Renal pelvis (tissue), 12 donors: ENCODE measurements at places on chromosomes 5 and 9. TPM values are rescaled to one million over a fixed set of nuclear protein-coding genes. Genes with fewer than 3 reads are reported as not detected.
A peak's percentile ranks its signal among the peaks of the same experiment; 100 is the strongest.

The NOTCH1 gene
- 41.8 TPM for polyA plus RNA-seq

The GABRA6 gene
- polyA plus RNA-seq, result not detected

The ADAMTS13 gene
- polyA plus RNA-seq, result 10.5 TPM

The SRP19 gene
- 74.6 TPM for polyA plus RNA-seq

The PLAC8L1 gene
- 2.6 TPM for polyA plus RNA-seq

GRCh38 chr9:112487799-112488340 lies 1.2 kb downstream of the KIAA1958 start:
- DNase-seq, result no peak

DNA sequence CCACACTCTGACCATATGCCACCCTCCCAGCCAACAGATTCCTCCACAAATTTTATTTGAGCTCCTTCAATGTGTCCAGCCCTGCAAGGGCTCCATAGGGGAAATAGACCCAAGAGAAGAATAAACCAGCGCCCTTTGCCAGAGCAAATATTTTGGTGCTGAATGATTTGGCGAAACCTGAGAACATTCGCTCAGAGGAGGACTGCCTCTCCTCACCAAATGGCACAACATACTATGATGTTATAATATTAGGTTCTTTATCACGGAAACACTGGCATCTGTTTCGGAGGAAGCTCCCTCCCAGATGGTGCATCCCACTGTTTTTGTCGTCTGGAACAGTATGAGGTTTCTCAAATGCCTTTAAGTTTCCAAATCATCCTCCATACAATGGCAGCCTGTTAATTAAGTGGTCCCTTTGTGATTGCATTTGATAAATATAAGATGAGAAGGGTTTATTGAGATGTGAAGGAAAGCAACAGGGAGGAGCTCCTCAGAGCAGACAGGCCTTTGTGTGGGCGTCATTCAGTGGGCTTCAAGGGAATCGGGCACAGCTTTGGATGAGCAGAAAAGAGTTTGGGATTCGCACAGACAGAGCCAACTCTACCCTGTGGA lies 139.1 kb upstream of the ADRA1B start:
- no peak for DNase-seq

- peak; percentile 43 for DNase-seq
These were observed 1.1 kb downstream of the SLC27A4 start for GRCh38 chr9:128341435-128341849.

GRCh38 chr5:6491919-6492290 lies 43.2 kb downstream of the UBE2QL1 start:
- DNase-seq, result no peak

DNA sequence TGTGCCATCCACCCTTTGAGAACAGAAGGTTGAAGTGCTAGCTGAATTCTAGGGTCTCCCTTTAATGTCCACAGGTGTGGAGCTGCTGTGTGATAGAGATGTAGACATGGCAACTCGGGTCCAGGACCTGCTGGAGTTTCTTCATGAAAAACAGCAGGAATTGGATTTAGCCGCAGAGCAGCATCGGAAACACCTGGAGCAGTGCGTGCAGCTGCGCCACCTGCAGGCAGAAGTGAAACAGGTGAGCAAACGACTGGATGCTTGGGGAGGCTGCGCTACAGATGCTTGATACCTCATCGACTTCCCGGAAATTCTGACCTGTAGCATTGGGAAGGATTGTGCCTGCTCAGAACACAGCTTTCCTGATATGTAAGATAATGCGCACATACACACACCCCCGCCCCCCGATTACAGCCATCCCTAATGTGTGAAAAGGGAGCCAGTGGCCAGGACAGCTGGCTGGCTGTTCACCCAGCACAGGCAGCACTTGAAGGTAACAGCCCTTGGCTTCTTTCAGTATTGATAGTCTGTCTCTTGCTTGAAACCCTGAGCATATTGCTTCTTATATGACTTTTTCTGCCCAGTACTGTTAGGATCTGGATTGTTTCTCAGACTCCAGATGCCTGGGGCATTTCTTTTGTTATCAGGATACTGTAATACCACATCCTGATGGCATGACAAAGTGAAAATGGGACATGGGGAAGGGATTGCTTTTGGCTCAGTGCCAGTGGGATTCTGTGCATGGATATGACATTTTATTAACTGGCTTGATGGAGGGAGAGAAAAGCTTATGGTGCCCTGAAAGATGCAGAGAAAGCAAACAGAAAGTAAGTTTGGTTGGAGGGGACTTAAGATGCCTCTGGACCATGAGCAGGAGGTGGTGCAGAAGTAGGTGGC lies 216.8 kb upstream of the OTULINL start:
- peak; percentile 26 for DNase-seq

DNA sequence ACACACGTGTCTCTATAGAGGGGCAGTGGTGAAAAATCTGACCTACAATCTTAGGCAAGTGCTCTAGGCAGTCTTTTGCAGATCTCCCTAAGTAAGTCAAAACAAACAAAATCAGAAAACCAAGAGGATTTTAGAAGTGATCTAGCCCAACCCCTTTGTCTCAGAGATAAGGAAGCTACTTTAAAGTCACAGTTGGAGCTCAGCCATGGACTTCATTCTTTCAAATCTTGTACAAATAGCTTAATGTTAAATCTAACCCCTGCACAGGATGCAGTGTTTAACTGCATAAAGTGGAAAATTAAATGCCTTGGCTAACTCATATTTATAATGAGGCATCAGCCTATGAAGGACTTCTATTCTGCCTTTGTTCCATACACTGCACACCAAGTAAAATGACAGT lies 135.1 kb upstream of the RFX3 start:
- no peak for DNase-seq

GRCh38 chr5:140480310-140481014 lies 67.0 kb upstream of the EIF4EBP3 start:
- no peak for DNase-seq

GRCh38 chr5:63719147-63719546 lies 243.1 kb downstream of the HTR1A start:
- DNase-seq, result no peak

GRCh38 chr9:3879726-3880505 lies 354.1 kb upstream of the RFX3 start:
- peak; percentile 61 for DNase-seq

DNA sequence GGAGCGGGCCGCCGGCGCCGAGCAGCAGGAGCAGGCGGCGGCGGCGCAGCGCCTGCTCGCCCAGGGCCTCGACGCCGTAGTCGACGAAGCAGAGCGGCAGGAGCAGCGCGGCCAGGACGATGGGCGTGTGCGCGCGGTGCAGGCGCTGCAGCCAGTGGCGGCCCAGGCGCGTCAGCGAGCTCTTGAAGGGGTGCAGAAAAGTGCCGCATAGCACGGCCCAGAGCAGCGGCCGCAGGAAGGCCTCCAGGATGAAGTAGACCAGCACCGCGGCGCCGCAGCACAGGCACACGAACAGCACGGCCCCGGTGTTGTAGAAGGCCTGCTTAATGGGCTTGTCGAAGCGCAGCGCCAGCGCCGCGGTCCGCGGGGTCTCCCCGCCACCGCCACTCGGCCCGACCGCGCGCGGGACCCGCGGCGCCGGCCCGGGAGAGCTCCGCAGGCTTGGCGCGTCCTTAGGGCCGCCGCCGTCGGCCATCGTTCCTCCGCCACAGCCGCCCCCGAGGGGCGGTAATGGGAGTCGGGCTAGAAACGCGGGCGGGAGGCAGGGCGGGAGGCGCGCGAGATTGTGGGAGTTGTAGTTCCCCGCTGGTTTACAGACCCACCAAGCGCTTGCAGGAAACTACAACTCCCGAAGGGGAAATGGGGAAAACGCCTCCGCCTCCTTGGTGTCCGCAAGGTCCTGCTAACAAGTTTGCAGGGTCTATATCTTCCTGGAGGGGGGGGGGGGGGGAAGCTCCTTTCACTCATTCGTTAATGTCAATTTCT lies at the start of gene TMEM245:
TSS of gene TMEM245 (minus strand) at position 509 of the 765 bp plus-strand sequence. CDS start at position 475, 34 bp downstream.
- DNase-seq, result peak; percentile 99

DNA sequence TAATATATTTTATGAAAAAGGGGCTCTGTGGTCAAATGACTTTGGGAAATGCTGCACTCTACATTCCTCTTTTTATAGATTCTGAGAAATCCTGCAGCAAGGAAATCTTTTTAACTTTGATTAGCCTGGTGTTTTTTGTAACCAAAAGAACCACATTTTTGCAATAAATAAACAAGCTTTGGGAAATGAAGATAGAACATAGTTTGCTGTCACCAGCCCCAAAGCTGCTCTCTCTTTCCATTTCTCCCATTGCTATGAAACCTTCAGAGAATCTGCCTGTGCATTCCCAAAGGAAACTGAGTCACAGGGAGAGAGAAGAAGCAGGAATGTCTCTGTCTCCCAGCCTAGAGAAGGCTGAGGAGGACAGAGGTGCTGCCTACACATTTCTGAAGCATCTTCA lies 59.0 kb downstream of the COL15A1 start:
- DNase-seq, result no peak

DNA sequence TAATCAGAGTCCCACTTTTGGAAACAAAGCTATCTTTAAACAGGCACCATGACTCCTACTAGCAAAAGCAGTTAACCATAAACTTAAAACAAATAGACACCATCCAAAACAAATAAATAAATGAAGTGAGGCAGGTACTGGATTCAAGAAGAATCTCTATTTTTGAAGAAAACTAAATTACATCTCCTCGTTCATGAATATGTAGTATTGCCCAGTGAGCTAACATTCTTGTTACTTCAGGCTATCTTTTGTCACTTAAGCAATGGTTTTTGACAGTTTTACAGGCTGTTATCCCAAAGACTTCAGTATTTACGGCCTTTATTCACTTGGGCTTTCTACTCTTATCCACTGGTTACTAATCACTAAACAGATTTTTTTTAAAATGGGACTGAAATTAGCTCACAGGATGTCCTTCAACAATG lies 242.5 kb downstream of the MLLT3 start:
- no peak for DNase-seq

GRCh38 chr5:15366676-15367391 lies 133.1 kb upstream of the FBXL7 start:
- DNase-seq, result no peak
